Activated T-cell treated with anti-CD3 and anti-CD28 coated beads for 24 hours (primary cell): ENCODE measurements at places on chromosomes 3 and 15.

- DNase-seq = no peak
Observed at GRCh38 chr3:74897006-74897405, 282.5 kb upstream of the CNTN3 start.

- DNase-seq = no peak
Observed at GRCh38 chr15:62824111-62825015, 218.2 kb upstream of the TPM1 start.

GRCh38 chr15:63347074-63347857, 34.4 kb downstream of the CA12 start:
- no peak for DNase-seq

DNA sequence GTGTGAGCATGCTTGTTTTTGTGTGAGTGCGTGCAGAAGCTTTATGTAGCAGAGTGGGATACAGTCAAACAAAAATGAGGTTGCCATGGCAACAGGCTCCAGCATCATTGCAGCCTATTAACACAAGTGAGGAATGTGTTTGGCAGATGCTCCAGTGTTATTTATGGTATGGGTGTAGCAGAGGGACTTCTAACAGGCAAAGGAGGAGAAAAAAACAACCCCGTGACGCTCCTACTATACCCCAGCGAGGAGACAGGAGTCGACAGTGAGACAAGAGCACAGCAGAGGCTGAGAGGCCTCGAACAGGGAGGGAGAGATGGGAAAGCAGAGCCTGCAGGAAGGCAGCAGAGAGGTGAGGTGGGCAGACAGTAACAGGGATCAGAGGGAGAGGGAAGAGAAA, 4.9 kb downstream of the ADCY5 start:
- DNase-seq = no peak

- no peak for DNase-seq
Observed at GRCh38 chr3:185290266-185290665, 36.4 kb upstream of the EHHADH start.
